ENCODE measurements at places on chromosomes 3 and 15.

DNA sequence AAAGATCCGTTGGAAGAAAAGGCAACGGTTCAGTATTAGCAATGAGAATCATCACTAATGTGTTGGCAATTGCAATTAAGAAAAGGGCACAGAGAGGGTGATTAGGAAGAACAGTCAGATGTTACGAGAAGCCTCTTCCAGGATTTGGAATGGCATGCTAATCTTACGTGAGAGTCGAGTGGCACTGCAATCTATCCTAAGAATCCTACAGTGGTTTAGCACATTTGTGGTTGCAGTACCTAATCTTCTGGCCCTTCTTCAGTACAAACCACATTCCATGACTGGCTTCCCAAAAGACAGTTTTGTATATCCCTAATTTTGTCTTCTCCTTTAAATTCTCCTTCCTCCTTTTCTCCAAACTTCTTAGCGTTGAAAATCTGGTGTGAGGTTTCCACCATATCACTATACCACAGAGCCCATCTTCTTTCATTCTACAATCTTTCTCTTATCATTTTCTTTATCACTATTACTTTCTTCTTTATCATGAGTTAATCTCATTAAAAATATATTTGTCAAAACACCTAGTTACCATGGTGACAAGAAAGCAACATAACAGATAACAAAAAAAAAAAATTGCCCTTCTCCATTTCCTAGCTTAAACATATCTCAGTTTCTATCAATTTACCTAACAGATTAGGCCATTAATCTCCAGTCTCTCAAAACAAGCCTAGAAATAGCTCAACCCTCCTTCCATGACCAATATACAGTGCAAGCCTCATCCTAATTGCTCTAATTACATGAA, 60.1 kb downstream of the IGSF11 start:
- DNase-seq = no peak

DNA sequence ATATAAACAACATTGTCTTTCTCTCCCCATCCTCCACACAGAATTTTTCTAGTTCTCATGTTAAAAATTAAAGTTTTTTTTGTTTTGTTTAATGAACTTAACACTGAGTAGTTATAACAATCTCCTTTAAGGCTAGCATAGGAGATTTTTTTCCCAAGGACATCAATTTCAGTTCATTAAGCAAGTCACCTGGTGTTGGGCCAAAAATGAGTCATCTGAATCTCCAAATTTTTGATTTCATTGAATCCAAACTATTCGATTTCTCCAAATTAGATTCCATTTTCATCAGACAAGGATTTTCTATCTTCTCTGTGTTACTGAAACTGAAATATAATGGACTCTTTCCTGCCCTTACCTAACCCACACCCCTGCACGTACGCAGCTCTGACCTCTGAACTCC, 631.4 kb upstream of the MDFIC2 start:
- DNase-seq = no peak

DNA sequence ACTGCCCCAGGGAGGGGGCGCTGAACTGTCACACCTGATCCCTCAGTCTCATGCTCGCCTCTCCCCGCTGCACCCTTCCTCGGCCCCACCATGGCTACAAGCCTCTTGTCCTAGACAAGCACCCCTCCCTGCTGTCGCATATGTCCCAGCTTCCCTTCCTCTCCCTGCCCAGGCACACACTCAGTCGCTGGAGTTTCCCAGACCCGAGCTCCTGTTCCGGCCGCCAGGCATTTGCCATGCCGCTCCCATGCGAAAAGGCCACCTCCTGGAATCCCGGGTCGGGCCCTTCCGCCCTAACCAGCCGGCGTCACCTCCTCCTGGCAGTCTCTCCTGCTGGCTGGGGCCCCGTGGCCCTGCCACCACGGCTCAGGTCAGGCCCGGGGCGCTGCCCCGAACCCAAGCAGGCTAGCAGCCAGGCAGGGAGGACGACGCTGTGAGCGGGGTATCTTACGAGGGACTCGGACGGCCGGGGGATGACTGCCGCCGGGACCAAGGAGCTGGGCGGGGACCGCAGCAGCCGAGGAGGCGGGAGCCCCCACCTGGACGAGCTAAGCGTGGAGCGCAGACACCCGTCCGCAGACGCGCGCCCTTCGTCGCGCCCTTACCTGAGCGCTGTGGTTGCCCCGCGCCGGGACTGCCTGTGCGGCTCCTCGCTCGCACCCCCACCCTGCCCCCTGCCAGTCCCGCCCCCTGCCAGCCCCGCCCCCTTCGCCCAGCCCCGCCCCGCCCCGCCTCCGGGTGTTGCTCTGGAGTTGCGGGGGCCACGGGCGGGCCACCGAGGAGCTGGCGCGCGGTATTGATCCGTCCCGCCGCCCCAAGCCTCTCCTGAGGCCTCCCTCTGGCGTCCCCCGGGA, at the start of gene ALS2CL:
ALS2CL (minus strand) TSS at position 642 of the 854 bp plus-strand sequence. CDS start 4,239 bp downstream, outside the sequence.
- peak; percentile 49 for DNase-seq

GRCh38 chr3:156987946-156988345, 161.8 kb downstream of the LEKR1 start:
- no peak for DNase-seq

DNA sequence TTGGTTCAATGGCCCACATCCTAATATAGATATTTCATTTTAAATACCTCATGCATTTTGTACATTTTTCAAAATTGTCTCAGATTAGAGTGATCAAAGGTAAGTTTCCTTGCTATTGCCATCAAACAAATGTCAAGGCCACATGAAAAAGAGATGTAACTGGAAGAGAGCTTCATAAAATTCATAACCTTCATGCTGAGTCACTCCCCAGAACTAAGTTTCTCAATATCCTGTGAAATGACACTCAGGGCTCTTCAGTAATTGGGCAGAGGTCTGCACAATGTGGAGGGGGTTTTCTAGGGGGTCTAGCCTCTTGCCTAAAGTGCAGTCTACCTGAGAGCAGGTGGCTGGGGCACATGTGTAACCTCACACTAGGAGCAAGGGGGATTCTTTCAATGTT, 152.2 kb upstream of the SLC2A2 start:
- no peak for DNase-seq

DNA sequence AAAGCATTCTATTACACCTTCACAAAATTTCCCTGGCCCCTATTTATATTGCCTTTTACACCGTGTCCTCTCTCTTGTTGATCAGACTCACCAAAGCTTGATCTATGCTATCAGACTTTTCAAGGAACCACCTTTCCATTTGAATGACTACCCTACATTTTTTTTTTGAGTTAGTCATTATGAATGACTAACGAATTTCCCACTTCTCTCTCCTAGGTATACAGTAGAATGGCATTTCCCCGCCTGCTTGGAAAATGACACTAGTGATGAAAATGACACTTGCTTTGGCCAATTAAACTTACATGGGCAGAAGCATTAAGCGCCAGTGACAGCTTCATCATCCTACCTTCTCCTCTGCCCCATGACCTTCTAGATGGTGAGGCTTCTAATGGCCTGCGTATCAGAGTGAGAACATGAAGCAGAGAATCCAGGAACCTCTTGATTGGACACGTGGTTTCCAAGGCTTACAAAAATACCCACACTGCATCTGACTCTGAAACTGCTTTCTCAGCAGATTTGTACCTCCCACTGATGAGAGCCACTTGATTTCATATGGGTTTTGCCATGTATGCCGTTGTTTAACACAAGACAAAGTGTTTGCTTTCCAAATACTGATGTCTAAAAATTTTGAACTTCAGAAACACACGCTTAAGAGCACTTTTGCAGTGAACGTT, 370.5 kb downstream of the CTNNB1 start:
- no peak for DNase-seq

DNA sequence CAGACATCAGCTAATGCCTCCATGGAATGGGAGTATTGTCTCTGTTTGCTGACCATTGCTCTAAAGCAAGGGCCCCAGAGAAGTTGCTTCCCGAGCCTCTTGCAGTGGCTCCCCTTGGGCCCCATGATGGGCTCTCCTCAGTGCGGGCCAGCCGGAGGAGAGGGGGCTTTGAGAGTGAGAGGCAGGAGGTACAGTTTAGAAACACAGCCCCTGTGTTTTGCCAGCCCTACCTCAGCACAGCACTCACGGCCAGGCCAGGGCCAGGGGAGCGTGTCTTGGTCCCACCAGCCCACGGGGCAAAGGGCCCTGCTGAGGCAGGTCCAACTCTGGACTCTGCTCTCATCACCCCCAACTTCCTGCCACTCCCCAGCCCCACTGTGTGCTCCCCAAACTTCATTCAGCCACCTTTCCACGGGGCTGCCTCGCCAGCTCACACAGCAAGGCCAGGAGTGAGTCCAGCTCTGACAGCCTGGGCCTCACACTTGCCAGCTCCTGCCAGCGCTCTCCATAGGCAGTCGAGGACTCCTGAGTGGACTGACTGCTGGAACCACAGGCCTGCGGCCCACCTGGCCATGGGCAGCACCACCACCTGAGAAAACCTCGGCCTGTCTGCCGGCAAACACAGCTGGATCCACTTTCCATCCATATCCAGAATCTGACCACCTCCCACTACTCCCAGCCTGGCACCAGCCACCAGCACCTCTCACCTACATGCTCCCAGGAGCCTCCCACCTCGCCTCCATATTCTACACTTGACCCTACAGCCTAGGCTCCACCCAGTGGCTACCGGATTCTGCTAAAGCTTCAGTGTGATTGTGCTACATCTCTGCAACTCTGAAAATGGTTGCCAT, 99.0 kb downstream of the TLE3 start:
- DNase-seq = no peak

DNA sequence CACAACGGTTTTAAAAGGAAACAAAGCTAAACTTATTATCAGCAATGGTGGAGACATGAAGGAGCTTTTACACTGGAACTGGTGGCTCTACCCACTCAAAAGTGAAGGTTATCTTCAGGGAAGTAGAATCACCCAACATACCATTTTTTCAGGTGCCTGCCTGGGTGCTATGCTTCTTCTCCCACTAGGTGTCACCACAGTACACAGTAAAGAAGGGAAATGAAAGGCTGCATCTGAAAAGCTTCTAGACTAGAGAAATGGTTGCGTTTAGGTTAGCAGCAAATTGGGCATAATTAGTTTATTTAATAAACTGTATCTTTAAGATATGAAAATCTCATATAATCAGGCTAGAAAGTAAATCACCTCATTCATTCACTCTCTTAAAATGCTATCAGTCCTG, 47.0 kb upstream of the SELENOK start:
- DNase-seq = no peak

DNA sequence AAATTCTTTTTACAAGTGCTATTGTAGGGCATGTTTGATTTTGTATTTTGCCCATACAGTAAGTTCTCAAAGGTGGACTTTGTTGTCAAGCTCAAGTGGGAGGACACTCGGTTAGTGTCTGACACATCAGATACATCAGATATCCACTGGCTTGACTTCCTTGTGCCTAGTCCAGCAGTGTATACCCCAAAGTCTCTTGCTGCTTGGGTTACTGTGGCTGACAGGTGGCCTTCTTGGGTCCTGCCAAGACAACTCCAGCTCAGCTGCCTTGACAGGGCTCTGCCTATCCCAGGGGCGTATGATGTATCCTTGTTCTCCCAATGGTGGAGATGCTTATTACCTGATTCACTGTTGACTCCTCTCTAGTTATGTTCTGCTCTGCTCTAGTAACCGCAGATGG, 214.9 kb downstream of the CBLB start:
- DNase-seq = no peak

DNA sequence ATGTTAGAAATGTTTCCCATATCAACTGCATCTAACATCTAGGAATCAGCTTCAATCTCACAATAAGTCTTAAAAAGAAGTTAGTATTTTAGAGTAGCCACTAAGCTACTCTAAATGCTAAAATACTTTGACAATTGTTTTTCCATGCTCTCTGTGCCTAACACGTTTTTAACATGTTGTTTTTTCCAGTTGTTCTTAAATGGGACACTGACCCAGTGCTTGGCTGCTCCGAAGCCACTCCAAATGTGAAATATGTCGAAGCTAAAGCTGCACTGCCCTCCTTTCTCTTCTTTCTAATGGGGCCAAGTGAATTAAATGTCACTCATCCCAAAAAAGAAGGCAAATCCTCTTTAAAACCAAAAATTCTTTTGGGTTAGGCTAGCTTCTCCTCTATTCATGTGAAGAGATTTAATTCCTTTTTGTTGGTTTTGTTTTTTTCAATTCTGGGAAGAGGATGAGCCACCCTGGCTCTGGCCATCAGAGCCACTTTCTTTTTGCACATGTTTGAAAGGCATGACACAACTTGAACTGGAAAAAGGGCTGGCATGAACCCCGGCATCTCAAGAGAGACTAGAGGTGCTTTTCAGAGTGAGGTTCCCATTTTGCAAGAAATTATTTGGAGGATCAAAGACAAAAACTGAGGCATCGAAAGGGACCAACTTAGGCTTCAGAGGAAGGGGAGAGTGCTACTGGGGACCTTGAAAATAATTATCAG, 73.7 kb downstream of the WWTR1 start:
- no peak for DNase-seq

DNA sequence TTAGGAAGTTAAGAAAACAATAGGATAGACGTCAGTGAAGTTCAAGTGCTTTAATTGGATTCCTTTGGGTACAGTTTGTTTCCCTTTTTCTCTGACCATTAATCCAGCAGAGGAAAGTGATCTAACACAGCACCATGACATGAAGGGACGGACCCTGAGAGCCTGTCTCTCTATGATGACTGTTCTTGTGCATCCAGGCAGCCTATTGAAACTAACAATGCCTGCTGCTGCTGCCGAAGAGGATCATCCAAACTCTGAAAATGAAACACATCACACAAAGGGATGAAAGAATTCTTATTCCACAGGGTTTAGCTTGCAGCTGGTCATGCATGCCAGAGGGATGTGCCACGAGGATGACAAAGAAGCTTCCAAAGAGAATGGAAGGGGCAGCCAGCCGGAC, 75.5 kb downstream of the ZBTB20 start:
- DNase-seq = no peak

GRCh38 chr15:77335298-77335697, 84.6 kb downstream of the PEAK1 start:
- DNase-seq = no peak

DNA sequence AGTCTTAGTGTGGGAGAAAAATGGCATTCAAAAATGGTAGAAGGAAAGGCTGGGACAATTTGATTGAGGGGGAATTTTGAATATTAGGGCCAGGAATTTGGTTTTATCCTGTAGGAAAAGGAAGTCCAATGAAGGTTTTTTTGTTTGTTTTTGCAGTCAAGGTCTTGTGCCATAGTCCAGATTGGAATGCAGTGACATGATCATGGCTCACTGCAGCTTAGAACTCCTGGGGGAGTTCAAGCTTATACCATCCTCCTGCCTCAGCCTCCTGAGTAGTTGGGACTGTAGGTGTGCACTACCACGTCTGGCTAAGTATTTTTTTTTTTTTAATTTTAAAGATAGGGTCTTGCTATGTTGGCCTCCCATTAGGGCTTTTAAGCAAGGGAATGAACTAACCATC, 2.6 kb upstream of the SLC6A11 start:
- DNase-seq = no peak

GRCh38 chr15:42002333-42002732, 18.5 kb downstream of the PLA2G4E start:
- no peak for DNase-seq

DNA sequence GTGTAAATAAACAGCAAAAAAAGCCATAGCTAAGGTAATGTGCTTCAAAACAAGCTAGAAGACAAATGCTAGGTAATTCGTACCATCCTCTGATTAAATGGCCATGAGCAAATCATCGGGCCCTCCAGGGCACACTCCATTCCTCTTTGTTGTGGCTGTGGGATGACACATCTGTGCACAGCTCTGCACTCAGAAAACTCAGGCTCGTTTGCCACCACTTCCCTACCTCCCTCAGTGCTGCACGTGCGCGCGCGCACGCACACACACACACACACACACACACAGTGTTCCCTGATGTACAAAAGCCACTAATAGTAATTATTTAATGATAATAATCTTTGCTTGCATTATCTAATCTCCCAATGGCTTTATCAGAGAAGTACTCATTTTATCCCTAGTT, 336.6 kb downstream of the FEZF2 start:
- DNase-seq = no peak

GRCh38 chr3:51340989-51341636, 44.0 kb upstream of the MANF start:
- no peak for DNase-seq

- no peak for DNase-seq
Observed at GRCh38 chr3:44948239-44948638, 27.7 kb downstream of the ZDHHC3 start.

All from stimulated activated CD4-positive, alpha-beta T cell treated with anti-CD3 and anti-CD28 coated beads, Interleukin-1b, Interleukin-23, amount 100 ng/mL, for 1 hour (primary cell).